ENCODE measurements at places on chromosomes 5 and 9.

GRCh38 chr9:31783491-31783890, 601.0 kb upstream of the ACO1 start:
- ATAC-seq = no peak

GRCh38 chr5:50724-51499, 41.1 kb upstream of the PLEKHG4B start:
- no peak for ATAC-seq

GRCh38 chr5:16784843-16785791, 151.0 kb downstream of the MYO10 start:
- ATAC-seq = no peak

DNA sequence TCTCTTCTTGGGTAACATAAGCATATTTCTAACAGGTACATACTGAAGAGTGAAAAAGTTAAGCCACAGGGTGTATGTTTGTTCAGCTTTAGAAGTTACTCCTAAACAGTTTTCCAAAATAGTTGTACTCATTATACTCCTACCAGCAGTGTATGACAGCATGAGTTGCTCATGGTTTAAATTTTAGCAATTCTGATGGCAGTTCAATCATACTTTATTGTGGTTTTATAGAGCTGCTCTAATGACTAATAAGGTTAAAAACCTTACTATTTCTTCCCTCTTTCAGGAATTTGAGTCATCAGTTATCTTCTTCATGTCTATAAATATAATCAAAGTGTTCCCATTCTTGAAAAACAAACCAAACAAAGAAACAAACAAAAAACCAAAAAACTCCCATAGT, 81.5 kb downstream of the CAAP1 start:
- ATAC-seq = no peak

DNA sequence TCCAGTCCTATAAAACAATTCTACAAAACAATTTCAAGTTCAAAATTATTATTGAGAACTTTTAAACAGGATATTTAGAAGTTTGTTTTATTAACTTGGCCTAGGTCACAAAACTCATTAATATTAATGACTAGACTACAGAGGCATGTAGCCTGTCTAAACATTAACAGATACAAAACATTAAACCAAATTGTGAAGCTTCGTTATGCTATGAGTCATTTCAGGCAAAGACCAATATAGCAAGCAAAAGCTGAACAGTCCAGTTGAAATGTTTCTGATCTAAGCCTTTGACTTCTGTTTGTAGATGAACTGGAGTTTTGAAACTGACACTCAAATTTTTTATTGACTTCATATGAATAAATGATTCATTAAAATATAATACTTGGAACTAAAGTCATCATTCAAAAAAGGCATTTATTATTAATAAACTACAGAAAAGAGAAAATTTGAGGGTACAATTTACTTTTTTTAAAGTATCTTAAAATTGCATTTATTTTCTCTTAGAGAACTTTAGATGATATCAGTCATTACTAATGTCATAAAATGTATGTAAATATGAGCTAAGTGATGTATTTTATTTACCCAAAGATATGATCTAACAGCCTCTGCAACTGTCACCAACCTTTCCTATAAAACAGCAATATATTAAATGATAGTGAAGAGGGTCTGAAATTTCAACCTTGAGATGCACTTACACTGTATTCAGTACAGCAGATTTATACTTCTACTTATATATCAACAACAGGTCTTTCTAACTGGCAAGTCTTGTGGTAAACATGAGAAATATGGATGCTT, 188.8 kb downstream of the COMMD10 start:
- no peak for ATAC-seq

DNA sequence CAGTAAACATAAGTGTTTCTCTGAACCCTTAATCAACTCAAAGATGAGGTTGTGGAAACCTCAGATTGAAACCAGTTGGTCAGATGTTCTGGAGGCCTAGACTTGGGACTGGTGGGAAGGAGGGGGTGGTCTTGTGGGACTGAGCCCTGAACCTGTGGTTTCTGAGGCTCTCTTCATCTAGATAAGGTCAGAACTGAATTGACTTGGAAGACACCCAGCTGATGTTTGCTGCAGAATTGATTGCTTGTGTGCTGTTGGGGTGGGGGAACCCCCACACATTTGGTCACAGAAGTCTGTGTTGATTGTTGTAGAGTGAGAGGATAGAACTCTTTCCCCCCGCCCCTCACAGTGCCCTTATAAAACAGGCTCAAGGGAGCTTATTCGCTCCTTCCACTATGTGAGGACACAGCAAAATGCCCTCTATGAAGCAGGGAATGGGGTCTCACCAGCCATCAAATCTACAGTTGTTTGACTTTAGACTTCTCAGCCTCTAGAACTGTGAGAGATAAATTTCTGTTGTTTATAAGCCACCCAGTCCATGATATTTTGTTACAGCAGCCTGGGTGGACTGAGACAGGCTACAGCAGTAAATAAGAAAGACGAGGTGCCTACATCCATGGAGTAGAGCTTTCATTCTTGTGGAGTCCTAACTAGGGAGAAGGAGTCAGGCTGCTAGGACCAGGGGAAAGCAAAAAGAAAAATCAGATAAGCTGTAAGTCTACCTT, 25.7 kb upstream of the UGCG start:
- ATAC-seq = no peak

- ATAC-seq = no peak
Measured at GRCh38 chr9:130824079-130824478, 11.0 kb upstream of the ABL1 start.

DNA sequence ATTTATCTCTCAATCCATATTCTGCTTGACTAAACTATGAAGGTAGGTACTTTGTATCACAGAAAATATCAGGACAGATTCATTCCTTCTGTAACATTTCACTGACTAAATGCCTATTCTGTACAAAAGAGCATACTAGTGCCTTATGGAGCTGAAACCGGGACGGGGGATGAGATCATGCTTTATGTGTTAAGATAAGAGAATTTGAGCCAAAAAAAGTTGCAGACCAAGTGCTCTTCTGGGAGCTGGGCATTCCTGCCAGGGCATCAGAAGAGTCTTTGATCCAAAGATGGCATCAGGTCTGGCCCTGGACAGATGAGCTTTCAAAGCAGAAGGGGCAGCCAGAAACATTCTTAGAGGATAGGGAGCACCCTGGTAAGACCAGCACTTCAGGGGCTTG, 27.5 kb upstream of the GLIPR2 start:
- no peak for ATAC-seq

GRCh38 chr9:100730086-100730485, 152.2 kb downstream of the CAVIN4 start:
- no peak for ATAC-seq

- ATAC-seq = no peak
Measured at GRCh38 chr5:96324708-96325107, 108.3 kb downstream of the PCSK1 start.

GRCh38 chr5:10559151-10559550, 4.7 kb upstream of the ANKRD33B start:
- ATAC-seq = no peak

GRCh38 chr9:126643945-126644527, 30.3 kb downstream of the LMX1B start:
- no peak for ATAC-seq

- no peak for ATAC-seq
Measured at GRCh38 chr5:34687269-34688011, 31.3 kb downstream of the RAI14 start.

DNA sequence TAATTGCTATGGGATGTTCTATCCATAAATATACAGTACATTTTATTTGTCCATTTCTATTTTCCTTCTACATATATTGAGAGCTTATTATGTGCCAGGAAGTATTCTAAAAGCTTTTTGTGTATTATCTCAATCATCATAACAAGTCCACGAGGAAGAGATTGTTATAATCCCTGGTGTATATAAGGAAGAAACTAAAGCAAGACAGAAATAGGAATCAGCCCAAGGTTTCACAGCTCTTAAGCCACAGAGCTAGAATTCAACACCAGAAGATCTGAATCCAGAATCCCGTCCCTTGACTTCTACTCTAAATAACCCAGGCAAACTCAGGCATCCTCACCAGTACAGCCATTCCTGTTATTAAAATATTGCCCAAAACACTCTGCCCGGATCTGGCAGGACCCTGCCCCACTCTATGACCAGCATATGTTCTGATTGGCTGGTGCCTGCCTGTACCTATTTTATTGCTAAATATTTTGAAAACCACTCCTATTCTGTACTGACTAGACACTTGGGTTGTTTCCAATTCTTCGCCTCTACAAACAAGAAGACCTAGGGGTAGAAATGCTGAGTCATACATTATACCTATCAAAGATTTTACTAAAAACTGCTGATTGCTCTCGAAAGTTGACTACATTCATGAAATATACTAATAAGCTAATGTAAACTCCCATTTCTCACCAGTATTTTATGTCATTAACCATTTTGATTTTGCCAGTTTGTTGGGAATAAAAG, 297.4 kb downstream of the ENC1 start:
- no peak for ATAC-seq

DNA sequence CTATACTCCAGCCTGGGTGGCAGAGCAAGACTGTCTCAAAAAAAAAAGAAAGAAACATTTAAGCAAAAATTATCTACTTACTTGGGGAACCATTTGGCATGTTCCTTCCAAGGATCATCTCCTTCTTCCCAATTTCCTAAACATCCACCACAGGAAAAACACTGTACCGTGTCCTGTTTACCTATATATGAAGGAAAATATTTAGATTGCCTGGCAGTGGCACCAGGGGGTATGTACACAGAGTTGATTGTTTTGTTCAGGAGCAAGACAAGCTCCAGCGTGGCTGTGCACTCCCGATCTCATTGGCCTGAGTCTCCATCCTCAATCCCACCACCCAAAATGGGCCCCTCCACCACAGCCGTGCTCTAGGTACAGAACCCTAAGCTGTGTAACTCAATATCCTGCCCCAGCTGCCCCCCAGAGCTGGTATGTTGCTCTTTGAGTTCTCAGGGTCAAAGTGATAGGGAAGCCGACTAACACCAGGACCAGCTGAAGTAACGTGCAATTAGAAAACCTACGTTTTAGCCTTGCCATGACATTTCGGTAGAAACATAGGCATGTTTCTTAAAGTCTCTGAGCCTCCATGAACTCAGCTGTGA, 13.8 kb downstream of the NAIP start:
- no peak for ATAC-seq

DNA sequence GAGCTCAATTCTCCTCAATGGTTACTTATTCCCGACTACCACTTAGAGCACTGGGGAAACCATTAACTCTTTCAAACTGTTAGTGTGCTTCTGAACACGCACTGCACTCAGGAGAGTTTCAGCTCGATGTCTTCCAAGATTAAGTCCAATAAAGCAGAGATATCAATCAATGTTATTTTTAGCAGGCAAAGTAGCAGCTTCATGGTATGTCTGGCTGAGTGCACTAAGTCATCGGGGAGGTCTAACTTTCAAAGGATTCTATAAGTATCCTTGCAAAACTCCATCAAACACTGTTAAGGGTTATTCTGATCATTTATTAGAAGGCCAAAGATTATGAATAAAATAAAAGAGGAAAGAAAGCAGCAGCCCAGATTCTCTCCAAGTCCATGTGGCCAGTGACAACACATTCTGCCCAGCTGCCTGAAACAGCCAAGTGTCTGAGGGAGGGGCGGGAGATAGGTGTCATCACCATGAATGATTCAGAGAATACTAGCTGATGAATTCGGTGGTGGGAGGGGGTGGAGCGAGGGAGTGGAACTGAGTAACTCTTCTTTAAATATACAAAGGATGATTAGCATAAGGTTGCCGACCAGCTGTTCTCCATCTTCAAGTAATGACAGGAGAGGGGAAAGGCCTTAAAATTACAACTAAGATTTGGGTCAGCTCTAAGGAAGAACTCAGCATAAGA, 21.3 kb downstream of the NREP start:
- peak; percentile 99 for ATAC-seq

GRCh38 chr9:138083873-138084272, 206.3 kb downstream of the CACNA1B start:
- ATAC-seq = no peak

GRCh38 chr9:97313243-97313642, 5.8 kb downstream of the CCDC180 start:
- ATAC-seq = no peak

DNA sequence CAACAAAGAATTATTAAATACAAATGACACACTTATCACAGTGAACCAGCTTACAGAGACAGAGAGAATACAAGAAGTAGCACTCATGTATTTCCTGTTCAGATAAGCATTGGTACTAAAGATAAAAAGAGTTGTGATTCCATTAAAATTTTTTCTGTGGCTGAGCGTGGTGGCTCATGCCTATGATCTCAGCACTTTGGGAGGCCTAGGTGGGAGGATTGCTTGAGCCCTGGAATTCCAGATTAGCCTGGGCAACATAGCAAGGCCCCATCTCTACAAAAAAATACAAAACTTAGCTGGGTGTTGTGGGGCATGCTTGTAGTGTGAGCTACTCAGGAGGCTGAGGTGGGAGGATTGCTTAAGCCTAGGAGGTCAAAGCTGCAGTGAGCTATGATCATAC, 32.9 kb downstream of the FCHO2 start:
- ATAC-seq = no peak

GRCh38 chr9:109258481-109259302, 62.2 kb downstream of the EPB41L4B start:
- peak; percentile 95 for ATAC-seq

DNA sequence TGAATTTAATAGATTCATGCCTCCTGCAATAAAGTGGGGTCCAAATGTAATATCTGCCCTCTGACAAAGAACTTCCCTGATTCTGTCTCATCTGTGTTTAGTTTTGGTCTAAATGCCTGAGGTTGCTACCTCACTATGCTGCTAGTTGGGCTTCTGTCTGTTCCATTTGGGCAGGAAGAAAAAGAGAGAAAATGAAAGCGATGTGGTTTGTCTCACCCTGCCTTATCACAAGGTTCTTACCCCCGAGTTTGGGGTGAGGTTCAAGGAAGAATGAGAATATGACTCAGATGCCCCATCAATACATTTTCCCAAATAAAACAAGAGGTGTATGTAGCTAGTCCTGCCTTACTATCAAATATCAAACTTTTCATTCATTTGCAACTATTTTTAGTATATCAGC, 132.1 kb upstream of the MTAP start:
- ATAC-seq = no peak

DNA sequence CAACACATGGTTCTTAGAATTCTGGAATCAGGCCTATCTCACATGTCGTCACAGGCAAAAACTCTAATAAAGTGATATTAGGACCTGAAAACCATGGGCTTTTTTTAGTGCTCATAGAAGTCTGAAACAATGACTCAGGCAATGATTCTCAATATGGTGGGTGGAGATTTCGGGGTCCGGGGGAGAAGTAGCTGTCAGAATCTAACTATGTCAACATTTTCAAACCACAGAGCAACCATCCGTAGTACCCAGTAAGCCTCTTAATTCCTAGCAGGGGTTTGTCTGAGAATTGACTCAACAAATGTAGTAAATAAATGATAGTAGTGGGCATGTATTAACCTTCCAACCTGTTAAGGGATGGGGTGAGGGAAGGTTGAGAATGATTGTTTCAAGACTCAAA, 2.6 kb downstream of the AMACR start:
- no peak for ATAC-seq

- ATAC-seq = peak; percentile 10
Measured at GRCh38 chr5:136193322-136193935, 467 bp upstream of the SMIM32 start.

All from motor neuron (in vitro differentiated cells).